Astrocyte of the hippocampus (primary cell): ENCODE measurements at places on chromosomes 16 and 17.

GRCh38 chr17:45704251-45704650, 79.9 kb upstream of the CRHR1 start:
- DNase-seq = no peak

DNA sequence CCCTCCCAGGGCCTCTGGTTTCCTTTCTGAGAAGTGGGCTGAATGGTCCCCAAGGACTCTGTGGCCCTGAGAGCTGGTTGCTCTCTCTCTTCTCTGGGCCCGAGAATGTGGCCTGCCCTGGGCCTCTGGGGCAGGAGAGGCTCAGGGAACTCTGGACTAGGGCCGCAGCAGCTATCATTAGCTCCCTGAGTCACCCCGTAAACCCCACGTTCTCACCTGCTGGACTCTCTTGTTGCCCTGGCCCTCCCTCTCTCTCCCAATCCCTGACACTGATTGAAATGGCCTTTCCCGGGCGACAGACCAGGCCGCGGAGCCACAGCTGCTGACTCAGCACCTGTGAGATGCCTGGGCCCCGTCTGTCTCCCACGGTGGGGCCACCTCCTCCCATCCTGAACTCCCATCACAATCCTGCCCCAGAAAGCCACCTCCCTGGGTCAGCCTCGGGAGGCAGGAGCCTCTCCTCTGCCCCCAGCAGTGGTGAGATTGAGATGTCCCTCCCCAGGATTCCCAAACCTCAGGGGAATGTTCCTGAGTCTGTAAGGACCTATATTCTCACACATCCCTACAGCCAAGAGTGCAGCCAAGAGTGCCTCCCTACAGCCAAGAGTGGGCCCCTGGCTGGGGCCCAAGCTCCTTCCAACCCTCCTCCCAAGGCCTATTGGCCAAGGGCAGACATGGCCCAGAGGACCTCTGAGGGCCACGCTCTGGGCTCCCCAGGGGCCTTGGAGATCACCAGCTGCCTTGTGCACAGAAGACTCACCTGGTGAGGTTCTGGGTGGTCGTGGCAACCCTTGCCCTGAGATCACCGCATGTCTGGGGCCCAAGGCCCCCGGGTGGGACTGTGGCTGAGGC, 470 bp downstream of the TRPV3 start:
- DNase-seq = peak; percentile 18

DNA sequence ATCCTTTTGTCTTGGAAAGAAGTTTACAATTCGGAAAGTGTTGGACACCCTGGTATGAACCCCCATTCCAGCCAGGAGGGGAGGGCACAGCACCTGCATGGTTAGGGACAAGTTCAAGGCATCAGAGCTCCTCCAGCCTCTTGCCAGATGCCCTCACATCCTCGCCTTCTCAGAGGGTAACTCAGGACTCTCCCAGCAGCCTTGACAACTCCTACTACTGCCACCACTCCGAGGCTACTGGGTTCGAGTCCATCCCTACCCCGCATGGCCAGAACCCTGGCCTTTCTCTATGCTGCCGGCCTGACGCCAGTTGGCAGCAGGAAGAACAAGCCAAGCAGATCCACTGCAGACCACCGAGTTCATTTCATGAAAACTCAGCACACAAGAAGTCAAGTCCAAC, 34.1 kb downstream of the AXIN2 start:
- no peak for DNase-seq

- no peak for DNase-seq
Measured at GRCh38 chr17:55413825-55414489, 7.7 kb downstream of the MMD start.

DNA sequence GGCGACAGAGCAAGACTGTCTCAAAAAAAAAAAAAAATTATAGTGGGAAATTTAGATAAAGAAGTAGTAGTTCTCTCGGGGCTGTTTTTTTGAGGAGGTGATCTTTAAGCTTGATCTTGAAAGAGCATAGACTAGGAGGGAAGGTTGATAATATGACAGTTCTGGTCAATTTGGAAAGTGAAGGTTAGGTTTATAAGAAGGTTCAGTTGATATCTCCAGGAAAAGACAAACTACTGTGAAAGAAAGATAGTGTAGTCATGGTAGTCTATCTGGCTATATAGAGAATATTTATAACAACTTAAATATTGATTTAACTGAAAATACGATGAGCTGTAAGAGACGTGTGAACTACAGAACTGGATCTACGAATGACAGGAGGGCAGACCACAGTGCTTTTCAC, 3.1 kb downstream of the ATF7IP2 start:
- no peak for DNase-seq

GRCh38 chr16:83951544-83951943, 1.5 kb upstream of the OSGIN1 start:
- DNase-seq = no peak

DNA sequence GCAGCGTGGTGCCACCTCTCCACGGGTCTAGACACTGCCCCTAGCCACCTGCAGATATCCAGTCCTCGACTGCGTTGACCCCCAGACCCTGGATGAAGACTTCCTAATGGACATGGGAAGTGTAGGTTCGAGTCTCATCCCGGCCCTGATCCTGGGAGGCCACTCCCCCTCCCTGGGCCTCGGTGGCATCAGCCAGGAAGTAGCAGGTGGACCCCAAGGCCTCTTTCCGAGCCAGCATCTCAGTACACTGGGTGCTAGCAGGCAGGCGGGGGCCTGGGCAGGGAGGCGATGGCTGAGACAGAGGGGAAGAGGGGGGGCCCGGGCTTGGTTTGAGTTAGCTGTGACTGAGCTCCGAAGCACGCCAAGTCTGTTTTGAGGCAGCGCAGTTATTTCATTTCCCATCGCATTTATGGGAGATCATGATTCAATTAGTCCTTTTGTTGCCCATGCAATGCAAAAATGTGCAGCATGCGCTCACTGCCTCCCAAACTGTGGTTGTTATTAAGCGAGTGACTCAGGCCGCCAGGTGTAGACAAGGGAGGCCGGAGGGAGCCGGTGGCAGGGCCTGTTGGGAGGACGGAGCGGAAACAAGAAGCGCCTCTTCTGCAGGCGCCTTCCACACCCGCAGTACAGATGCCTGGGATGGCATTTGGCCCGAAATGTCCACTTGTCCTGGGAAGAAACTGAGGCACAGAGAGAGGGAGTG, 25.3 kb upstream of the ZNF469 start:
- DNase-seq = peak; percentile 30

DNA sequence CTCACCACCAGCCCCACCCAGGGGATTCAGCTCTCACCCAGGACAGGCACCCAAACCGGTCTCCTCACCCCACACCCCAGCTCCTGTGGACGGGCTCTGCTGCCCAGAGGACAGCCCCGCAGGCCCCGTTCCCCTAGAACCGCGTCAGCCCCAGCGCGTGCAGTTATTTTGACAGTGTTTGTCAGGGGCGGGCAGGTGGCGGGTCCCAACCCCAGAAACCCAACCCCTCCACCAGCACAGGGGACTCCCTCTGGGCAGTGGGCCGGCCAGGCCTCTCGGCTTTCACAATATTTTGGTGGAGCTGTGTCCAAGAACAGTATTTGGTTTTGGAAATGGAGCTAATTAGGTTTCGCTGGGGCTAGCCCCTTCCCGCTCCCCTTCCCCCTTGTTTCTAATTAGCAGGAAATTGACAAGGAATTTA, 44.8 kb downstream of the BAHCC1 start:
- no peak for DNase-seq

GRCh38 chr17:43062984-43063638, 38.1 kb downstream of the RND2 start:
- no peak for DNase-seq
